ENCODE measurements at places on chromosomes 7 and 10.

DNA sequence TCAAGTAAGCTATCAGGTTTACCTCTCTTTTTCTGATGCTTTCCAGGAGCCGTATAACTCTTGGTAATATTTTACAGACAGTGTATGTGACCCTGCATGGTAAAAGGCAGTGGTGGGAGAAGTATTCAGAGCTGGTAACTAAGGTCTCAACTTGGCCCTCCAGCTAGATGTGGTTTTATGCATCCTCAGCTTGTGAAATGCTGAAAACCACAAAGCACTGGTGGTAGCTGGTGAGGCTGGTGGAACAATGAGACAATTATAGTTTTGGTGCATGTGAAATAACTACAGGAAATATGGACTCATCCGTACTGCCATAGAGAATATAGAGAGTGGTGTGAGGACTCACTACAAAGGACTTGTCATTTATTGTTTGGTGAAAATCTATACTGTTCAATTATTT lies 383.0 kb upstream of the PCDH15 start:
- no peak for DNase-seq

DNA sequence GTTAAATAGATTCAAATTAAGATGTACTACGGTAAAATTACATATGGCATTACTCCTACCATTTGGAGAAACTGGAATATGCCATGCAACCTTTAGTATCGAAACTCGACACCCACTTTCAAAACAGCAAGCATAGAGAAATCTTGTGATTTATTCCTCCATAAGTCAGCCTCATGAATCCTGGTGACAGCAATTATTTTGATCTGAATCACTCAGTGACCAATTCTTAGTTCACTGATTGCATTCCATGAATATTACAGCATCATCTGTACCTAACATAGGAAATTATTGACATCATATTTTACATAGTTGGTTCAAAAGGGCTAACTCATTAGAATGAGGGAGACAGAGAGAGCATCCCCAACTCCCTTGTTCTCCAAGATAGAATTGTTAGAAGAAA lies 89.6 kb downstream of the CACNB2 start:
- no peak for DNase-seq

DNA sequence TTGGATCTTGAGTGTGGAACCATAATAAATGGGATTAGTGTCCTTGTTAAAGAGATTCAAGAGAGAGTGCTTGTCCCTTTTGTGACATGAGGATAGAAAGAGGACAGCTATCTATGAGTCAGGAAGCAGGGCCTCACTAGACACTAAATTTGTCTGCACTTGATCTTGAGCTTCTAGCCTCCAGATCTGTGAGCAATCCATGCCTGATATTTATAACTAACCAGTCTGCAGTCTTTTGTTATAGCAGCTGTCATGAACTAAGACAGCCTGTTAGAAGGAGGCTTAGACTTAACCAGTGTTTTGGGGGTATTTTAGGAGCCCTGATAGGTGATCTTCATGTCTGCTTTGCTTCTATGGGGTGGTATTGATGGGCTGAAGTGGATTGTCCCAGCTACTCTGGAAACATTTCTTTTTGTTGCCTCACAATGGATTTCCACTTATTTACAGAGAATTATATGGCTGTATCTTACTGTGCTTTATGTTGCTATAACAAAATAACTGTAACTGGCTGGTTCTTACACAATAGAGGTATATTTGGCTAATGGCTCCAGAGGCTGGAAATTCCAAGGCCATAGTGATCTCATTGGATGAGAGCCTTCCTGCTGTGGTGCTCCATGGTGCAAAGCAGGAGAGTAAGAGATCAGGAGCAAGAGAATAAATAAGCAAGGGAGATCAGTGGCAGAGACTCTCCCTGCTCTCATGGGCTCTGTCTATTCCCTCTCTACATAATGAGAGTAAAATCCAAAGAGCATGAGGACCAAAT lies 23.4 kb upstream of the AKR1C3 start:
- no peak for DNase-seq

DNA sequence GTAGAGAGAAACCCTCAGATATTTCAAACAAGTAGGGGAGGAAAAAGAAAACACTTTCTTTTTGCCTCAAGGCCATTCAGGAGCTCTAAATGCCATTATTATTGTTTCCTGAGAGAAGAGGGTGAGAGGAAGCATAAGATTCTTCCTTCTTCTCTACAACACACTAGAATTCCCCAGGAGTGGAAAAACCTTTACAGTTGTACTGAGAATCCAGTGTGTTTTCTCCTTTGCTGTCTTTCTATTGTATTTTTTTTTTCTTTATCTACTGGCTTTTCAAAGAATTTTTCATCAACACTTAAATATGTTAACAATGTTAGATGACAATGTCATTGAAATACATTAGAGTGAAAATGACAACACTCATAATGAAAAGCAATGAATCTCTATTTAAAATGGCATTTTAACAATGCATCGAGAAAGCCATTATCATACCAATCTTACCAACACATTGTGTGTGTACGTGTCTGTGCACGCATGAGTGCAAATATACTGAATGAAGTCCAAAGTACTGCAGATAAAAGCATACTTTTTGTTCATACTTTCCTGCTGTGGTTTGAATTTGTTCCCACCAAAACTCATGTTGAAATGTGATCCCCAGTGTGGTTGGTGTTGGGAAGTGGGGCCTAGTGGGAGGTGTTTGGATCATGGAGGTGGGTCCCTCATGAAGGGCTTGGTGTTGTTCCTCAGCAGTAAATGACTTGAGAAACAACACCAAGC lies 24.2 kb upstream of the MACC1 start:
- no peak for DNase-seq

DNA sequence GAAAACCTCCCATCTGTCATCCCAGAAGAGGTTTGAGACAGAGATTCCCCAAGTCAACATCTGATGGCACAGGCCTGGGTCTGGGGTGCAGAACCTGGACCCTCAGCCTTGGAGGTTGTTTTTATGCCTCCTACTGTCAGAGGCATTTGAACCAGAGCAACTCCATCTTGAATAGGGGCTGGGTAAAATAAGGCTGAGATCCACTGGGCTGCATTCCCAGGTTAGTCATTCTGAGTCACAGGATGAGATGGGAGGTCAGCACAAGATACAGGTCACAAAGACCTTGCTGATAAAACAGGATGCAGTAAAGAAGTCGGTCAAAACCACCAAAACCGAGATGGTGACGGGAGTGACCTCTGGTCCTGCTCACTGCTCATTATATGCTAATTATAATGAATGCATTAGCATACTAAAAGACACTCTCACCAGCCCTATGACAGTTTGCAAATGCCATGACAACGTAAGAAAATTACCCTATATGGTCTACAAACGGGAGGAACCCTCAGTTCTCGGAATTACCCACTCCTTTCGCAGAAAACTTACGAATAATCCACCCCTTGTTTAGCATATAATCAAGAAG lies 92.0 kb downstream of the ITGA8 start:
- no peak for DNase-seq

- DNase-seq, result no peak
Observed at GRCh38 chr7:134469622-134470021, 10.7 kb upstream of the AKR1B1 start.

Data from stimulated activated naive CD8-positive, alpha-beta T cell treated with anti-CD3 and anti-CD28 coated beads, Interleukin-15, amount 100 ng/mL, for 72 hours (primary cell).